NCI-H1436 (cell line): ENCODE measurements at places on chromosomes 2 and 18.
A peak's percentile ranks its signal among the peaks of the same experiment; 100 is the strongest.

GRCh38 chr2:138507267-138507666 lies 5.7 kb downstream of the SPOPL start:
- peak; percentile 58 for DNase-seq

- no peak for DNase-seq
Observed at GRCh38 chr2:227349989-227350612, 25.1 kb downstream of the MFF start.

GRCh38 chr2:138279871-138280270 lies 221.7 kb upstream of the SPOPL start:
- no peak for DNase-seq

- no peak for DNase-seq
Observed at GRCh38 chr2:188576651-188577050, 285.0 kb downstream of the GULP1 start.

- no peak for DNase-seq
Observed at GRCh38 chr2:236614551-236614950, 44.9 kb downstream of the ACKR3 start.

DNA sequence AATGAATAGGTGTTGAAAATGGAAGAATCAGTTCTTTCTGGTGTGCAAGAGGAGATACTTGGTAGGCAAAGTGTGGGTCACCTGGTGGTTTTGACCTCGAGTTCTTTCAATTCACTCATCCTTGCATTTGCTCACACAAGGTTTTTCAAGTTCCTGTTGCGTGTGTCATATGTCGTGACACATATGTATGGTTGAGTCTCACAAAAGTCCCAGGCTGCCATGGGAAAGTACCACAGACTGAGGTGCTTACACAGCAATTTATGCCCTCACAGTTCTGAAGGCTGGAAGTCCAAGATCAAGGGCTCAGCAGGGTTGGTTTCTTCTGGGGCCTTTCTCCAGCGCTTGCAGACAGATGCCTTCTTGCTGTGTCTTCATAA lies 64.4 kb downstream of the NCK2 start:
- DNase-seq, result no peak

DNA sequence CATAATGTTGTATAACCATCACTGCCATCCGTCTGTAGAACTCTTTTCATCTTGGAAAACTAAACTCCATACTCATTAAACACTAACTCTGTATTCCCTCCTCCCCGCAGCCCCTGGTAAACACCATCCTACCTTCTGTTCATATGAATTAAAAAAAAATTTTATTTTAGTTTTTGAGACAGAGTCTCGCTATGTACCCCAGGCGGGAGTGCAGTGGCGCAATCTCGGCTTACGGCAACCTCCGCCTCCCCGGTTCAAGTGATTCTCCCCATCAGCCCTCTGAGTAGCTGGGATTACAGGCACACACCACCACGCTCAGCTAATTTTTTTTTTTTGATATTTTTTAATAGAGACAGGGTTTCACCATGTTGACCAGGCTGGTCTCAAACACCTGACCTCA lies 52.9 kb downstream of the RRM2 start:
- no peak for DNase-seq

DNA sequence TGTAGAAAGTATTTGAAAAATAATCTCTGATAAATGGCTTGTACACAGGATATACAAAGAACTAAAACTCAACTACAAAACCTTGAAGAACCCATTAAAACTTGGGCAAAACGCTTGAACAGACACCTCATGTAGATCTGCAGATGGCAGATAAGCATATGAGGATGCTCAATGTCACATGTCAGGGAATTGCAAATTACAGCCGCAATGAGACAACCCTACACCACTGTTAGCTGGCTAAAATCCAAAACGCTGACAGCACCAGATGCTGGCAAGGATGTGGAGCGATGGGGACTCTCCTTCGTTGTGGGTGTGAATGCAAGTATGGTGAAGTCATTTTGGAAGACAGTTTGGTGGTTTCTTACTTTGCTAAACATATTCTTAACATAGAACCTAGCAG lies 53.7 kb downstream of the SNTG2 start:
- DNase-seq, result no peak

DNA sequence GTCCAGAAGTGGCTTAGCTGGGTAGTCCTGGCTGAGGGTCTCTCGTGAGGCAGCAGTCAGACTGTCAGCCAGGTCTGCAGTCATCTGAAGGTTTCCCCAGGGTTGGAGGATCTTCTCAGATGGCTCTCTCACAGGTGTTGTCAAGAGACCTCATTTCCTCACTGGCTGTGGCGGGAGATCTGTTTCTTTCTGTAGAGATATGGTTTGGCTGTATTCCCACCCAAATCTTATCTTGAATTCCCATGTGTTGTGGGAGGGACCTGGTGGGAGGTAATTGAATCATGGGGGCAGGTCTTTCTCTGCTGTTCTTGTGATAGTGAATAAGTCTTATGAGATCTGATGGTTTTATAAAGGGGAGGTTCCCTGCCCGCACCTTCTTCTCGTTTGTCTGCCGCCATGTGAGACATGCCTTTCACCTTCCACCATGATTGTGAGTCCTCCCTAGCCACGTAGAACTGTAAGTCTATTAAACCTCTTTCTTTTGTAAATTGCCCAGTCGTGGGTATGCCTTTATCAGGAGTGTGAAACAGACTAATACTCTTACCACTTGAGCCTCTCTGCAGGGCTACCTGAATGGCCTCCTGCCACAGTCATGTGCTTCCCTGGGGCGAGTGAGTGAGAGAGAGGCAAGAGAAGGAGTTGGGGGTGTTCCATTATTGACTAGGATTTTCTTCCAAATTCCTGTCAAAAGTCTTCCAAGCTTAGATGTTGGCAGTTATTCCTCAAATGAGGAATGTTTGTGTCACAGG lies 23.6 kb downstream of the MALT1 start:
- DNase-seq, result no peak

DNA sequence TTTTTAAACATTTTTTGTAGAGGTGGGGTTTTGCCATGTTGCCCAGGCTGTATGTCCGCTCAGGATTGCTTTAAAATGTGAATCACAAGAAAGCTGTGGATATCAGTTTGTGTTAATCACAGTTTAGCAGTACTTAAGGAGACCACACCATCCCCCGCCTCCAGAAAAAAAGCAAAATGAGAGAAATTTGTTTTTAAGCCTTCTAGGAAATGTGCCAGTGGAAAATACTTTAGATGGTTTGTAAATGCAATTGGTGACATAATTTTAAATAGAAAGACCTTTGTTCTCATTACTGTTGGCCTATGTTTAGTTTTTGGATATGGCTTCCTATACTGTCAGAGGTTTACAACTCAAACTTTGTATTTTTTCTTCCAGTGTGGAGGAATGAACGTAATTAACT lies 27.0 kb downstream of the GCA start:
- no peak for DNase-seq

DNA sequence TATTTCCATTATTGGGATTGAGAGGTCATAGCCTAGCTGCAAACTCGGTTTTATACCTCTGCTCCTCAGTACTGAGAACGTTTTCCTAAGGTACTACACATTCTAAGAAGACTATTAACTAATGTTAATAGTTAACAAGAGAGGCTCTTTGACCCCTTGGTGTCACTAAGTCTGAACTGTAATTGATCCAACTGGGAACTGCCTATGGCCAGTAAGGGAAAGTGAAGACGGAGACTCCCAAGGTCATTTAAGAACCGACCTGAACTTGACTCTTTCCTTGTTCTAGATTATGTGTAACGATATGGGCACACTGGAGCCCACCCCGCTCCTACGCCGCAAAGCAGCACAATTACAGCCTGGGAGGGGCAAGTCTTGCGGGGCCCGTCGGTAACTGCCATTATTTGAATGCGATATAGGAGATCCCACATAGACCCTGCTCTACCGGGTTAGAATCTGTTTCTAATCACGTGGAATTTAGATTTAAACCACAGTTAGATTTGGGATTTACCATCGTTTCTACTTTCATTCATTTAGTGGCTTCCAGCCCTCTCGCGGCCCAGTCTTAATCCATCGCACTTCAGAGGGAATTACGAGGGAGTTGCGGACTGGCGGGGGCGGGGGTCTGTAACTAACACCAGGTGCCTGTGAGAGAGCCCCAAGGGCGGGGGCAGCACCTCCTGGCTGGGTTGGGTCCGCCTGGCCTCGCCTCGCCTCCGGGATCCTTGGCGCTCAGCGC lies 84.1 kb upstream of the EPB41L3 start:
- DNase-seq, result no peak

DNA sequence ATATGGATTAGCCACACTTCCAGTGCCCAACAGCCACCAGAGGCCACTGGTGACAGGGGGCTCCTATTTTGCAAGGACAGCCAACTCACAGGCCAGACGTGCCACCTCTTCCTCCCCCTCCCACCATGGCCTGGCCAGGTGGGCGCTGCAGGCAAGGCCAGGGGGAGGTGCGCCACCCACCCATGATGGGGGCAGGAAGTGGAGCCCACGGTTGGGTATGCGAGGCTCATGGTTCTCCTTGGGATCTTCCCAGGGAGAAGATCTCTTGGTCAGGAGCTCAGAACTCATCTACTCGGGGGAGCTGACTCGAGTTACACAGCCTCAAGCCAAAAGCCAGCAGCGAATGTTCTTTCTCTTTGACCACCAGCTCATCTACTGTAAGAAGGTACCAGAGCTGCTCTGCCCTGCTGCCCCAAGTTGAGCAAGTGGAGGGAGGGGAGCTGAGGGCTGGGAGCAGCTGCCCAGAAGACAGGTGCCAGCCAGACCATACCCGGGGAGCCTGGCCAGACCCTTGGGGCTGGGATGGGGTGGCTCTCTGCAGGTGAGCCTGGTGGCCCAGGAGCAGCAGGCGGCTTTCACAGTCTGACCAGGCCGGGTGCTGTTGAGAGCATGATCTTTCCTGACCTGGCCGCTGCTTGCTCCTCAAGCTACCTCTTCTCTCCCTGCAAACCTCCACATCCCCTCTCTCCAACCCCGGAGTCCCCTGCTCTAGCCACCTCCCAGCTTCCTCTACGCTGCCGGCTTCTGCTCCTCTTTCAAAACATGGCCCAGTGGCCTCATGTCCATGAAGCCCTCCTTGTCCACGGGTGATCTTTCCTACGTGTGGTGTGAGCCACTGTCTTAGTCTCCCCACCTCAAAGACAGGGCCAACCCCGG lies 49.8 kb downstream of the FAM168B start:
- no peak for DNase-seq

DNA sequence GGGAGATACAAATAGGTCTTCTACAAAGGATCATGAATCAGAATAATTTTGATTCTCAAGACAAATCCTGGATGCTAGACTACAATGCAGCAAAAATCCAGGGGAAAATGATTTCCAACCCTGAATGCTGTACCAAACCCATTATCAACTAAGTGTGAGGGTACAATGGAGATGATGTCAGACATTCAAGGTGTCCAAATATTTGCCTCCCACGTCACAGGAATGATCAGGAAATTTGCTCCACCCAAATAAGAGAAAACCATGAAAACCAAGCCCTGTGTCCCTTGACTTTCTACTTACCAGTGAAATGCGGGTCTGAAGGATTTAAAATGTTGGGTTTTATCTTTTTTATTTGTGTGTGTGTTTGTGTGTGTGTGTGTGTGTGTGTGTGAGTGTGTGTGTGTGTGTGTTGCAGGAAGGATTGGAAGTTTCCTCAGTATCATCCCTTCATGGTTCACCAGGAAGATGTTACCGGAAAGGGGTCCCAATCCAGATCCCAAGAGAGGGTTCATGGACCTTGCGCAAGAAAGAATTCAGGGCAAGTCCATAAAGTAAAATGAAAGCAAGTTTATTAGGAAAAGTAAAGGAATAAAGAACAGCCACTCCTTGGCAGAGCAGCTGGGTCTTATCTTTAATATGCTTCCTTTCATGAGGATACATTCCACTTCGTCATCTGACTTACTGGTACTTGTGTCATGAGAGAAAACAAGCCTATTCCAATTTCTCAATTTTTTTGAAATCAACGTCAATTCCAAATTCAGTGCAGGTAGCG lies 61.1 kb upstream of the ID2 start:
- DNase-seq, result no peak

DNA sequence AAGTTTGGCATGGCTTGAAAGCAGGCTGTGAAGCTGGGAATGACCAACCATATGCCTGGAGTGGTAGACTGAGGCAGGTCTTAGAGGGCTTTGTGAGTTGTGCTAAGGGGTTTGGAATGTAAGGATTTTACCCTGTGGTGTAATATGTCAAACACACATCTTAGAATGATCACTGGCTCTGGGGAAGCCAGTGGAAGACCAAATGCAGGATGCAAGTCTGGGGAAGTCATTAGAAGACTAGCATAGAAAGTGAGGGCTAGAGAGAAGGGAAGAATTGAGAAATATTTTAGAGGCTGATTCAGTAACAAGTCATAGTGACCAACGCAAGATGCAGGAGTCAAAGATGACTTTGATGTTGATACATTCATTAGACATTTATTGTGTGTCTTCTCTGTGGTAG lies 3.5 kb upstream of the FHOD3 start:
- no peak for DNase-seq

DNA sequence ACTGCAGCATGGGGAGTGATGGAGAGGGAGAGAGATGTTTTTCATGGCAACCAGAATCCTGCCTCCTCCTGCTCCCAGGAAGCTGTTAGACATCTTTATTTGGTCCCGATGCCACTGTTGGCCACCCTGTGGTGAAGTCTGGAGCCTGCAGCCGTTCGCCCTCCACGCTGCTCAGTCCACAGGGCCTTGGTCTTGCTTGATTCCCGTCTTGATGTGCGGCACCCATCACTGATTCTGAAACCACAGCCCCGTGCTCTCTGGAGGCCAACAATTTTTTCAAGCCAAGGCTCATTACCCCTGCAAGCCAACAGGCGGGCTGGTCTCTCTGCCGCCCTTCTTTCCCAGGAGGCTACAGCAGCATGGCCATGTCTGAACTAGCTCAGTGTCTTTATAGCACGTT lies 24.5 kb downstream of the SIGLEC15 start:
- DNase-seq, result no peak

DNA sequence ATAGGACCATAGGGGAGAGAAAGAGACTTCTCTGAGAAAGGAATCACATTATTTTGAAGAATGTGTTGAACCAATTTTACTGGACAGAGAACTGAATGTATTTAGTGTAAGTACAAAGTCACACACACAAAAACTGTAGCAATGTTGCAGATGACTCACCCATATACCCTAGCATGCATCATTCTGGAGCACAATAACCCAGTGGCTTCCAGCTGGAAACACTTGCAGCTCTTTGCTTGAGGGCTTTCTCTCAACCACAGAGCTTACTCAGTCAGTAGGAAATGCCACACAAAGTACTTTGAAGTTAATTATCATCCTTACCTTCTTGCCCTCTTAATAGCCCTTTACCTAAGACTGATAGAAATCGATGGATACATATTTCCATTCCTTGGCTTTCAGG lies 760.0 kb upstream of the FSHR start:
- DNase-seq, result no peak

DNA sequence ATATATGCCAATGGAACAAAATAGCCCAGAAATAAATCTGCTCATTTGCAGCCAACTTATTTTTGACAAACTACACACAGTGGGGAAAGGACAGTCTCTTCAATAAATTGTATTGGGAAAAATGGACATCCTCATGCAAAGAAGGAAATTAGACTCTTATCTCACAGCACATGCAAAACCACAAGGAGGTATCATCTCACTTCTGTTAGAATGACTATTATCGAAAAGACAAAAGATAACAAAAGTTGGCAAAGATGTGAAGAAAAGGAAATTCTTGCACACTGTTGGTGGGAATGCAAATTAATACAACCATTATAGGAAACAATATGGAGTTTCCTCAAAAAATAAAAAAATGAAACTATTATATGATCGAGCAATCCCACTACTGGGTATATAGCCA lies 16.3 kb upstream of the WDR75 start:
- DNase-seq, result no peak

GRCh38 chr2:108571286-108571685 lies 37.0 kb downstream of the LIMS1 start:
- no peak for DNase-seq
